ENCODE measurements at places on chromosomes 7 and 10.

- DNase-seq = peak; percentile 98
These were observed 48.7 kb upstream of the FXYD4 start for GRCh38 chr10:43322769-43323168.

DNA sequence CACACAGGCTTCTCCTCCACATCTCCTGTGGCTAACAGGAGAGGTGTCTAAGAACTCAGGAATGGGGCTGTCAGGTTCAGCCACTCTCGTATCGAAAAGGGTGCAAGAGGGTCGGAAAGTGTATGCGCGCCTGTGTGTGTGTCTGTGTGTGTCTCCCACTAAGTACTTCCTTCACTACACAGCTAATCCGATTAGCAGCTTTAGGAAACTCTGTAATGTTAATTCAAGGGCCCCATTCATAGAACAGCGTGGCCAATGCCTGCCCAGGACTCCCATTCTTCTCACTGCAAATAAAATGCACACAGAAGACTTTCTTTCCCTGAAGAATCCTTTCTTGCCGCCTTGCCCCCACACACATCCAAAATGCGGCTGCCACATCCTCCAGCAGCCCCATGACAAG is 39.9 kb downstream of the TLL2 start:
- DNase-seq = no peak

GRCh38 chr10:51073453-51074237 is 642 bp upstream of the PRKG1 start:
- DNase-seq = peak; percentile 26

DNA sequence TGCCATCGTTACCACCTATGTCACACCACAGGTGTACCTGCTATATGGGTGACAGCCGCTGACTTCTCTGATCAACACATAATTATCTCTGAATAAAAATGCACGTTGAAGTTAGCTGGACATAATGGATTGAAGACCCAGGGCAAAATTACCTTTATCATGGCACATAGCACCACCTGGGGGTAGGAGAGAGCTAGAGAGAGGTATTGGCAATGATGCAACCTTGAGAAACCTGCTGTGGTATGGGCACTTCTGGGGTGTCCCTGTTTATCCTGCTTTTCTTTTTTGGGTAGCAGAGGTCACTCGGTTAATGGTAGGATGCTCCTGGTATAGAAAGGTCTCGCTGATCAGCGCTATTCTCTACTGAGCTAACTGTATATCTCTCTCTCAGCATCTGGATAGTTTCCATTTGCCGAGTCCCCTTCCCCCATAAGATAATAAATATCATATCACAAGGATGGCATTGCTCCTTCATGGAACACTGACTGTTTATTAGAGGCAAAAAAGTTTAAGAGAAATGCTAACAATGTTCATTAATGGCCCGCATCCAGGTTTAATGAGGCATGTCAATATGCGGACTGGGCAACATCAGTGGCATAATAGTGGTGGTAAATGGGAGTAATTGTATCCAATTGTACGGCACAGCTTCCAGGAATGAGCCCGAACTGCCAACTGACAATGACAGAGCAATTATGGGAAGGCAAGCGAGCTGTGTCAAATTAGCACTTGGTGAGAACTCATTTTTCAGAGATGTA is 323.1 kb downstream of the TFEC start:
- no peak for DNase-seq

- no peak for DNase-seq
These were observed 27.3 kb downstream of the NCOA4 start for GRCh38 chr10:46002916-46003693.

DNA sequence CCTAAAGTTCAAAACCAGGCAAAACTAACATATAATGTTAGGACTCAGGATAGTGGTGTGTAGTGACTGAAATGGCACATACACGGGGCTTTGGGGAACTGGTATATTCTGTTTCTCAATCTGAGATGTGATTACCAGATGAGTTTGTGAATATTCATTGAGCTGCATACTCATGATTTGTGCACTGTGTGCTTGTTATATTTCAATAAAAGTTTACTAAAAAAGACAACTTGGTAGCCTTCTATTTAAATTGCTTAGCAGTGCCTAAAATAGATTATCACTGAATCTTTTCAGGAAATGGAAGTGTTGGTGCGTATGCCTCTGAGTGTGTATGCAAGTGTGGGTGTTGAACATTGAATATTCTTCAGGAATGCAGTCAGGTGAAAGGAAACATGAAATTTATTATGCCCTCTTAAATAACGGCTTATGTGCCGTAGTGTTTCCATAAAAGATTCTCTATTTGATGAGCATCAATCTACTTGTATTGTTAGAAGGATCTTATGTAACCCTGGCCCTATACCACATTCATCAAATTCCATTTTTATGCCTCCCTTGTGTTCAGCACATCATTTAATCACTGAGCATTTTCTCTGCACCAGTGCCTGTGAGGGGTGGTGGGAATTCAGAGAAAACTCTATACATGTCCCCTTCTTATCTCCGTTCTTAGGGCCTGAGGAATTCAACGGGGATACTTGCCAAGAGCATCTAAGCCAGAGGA is 82.6 kb upstream of the AUTS2 start:
- no peak for DNase-seq

DNA sequence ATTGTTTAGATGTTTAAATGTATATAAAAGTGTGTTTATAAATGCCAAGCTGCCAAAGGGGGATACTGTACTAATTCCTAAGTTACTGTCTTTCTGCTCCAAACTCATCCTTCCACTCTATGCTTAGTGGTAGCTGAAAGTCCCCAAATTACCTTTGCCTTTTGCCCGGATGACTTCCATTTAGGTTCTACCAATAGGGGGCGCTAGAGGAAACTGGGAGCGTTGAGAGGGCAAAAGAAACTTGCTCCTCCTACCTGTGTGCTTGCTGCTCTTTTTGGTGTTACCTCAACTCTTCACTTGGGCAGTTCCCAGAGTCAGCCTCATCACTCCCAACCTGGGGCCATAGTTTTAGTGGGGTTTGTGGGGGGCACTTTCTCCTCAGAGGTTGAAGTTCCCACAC is 5.9 kb upstream of the OR2A25 start:
- DNase-seq = no peak

GRCh38 chr10:133162178-133162909 is 2.3 kb downstream of the KNDC1 start:
- no peak for DNase-seq

GRCh38 chr7:150823043-150823442 is 22.5 kb downstream of the TMEM176A start:
- DNase-seq = no peak

DNA sequence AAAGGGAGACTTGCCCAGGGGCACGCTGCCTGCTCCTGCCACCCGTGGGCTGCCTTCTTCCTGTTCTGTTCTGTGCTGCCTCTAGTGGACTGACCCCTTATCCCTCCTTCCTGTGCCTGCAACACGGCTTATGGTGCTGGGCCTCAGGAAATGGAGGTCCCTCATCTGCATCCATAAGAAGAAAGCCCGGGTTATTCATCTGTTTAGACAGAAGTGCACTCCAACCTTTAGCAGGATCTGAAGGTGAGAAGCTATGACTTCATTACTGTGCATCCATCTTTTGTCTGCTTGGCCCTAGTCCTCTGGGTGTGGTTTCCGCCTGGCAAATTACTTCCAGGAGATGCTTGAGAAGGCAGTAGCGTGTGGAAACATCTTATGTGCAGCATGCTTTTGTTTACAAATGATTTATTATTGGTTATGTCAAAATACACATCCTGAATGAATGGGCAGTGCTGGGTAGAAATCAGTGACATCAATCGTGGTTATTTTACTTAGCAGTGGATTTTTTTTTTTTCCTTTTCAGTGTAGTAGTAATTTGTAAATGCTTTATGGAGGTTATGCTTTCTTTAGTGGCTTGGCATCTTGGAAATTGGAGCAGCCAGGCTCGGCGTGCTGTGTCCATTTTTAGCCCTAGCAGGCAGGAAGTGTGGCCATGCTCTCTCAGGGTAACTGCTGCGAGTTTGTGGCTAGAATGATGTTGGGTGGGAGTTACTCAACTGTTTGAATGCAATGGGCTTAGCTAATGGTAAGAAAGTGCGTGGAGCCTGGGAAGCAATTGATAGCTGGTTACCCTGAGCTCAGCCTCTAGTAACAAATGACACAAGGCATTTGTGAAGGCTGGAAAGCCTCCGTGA is 12.7 kb downstream of the PTPRE start:
- DNase-seq = no peak

- no peak for DNase-seq
These were observed 428.6 kb downstream of the DPP6 start for GRCh38 chr7:154480817-154481216.

DNA sequence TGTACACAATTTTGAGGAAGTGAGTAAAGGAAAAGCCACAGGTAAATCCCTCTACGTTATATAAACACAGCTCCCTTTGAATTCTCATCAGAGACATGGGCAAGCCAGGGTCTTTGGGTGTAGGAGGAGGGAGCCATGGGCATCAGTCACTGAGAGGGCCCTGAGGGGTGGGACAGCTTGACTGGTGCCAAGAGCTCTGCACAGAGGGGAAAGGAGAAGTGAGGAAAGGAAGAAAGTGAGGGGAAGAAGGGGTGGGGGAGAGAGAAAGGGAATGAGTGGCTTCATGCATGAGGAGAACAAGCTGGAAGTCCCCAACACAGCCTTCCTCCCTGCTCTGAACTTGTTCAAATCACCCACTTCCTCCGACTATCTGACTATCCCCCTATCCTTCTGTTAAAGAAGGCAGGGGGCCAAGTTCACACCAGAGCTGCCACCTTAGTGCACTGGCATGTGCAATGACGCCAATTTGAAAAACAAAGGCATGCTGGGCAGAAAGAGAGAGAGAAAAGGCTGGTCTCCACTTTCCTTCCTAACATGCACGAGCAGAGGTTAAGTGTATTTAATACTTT is 16.4 kb upstream of the RNF148 start:
- DNase-seq = no peak

GRCh38 chr7:77831481-77831880 is 32.9 kb downstream of the PHTF2 start:
- DNase-seq = no peak

DNA sequence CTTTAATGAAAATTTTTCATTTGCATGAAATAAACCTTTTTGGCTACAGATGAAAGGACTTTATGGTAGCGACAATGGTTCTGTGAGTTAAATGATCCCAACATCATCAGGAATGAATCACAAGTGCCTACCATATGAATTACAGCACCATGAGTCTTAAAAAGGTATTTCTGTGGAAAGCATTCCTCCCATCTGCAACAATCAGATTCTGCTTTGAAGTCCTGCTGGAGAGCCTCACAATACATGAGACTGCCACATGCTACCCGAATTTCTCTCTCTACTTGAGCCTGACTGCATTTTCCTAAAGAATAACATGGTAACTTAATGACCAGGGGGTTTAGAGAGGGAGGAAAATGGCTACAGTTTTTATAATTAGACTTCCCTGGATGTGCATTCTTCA is 190.3 kb downstream of the TWIST1 start:
- DNase-seq = no peak

GRCh38 chr10:24408365-24408764 is 199.4 kb downstream of the KIAA1217 start:
- DNase-seq = no peak

DNA sequence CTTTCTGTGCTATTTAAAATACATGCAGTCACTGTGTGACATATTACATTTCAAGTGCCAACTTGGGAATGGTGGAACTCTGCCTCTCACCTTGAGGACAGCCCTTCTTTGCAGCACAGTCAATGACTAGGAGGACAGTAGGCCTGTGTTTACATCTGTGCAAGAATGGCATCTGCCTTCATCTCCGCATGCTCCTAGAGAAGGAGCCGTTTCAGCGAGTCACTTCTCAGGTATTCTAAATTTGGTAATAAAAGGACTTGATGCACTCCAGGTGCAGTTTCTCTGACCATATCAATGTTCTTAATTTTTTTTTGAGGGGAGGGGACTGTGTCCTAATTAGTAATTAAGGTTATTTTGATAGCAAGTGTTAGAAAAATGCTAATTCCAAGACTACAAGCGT is 128.9 kb downstream of the SDK1 start:
- no peak for DNase-seq
